ENCODE measurements at places on chromosomes 7 and 10.

GRCh38 chr7:89072081-89072480, 276.5 kb upstream of the TEX47 start:
- DNase-seq: no peak

GRCh38 chr7:90919816-90920215, 323.7 kb downstream of the CDK14 start:
- DNase-seq: no peak

GRCh38 chr10:22301193-22301592, 15.0 kb upstream of the COMMD3 start:
- no peak for DNase-seq

DNA sequence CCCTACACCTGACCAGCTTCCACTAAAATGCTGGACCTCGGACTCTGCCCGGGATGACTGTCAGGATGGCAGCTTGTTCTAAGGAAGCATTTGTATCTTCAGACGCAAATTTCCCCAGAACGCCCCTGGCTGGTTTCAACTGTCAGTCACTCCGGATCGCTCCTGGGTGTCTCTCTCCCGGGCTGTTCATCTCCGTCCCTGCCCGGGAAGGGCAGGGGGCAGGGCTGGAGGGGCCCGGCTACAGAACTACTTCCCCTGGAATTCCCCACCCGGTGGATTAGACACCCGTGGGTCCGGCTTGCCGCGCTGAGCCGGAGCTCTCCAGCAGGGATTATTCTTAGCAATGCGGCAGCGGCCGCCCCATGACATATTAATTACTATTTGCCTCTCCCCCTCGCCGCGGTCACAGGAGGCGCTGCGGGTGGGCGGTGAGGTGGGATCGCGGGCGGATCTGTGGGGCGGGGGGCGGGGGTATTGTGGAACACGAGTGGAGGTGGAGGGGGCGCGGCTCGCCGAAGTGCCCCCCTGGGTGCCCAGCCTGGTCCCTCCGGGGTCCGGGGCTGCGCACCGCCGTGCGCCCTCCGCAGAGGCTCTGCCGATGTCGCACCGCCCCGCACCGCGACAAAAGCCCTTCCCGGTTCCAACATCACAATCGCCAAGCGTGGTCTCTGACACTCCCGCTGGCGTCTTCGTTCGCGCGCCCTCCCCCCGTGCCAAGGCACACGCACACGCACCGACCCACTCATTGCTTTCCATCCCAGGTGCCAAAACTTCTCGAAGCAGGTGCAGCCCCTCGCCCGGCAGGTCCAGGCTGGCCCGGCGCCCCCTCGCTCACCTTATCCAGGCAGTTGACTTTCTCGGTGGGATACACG, 276.1 kb upstream of the NEBL start:
- DNase-seq: no peak

GRCh38 chr7:140448781-140449480, 30.4 kb downstream of the MKRN1 start:
- no peak for DNase-seq

DNA sequence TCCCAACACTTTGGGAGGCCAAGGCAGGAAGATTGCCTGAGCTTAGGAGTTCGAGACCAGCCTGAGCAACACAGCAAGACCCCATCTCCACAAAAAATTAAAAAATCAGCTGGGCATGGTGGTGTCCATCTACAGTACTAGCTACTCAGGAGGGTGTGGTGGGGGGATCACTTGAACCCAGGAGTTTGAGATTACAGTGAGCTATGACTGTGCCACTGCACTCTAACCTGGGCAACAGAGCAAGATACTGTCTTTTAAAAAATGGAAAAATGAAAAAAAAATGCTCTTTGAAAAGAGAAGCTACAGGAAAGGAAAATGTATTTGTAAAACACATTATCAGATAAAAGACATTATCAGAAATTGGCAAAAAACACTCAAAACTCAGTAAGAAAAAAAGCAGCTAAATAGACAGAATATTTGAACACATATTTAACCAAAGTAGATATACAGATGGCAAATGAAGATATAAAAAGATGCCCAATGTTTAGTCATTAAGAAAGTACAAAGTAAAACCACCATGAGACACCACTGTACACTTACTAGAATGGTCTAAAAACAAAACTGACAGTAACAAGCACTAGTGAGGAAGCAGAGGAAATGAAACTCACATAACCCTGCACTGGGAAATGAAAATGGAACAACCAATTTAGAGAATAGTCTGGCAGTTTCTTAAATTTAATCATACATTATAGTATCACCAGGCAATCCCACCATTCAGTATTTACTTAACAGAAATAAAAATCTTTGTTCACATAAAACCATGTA, 40.5 kb downstream of the NRBF2 start:
- DNase-seq: no peak

- no peak for DNase-seq
Observed at GRCh38 chr10:124066126-124066700, 27.2 kb downstream of the CHST15 start.

DNA sequence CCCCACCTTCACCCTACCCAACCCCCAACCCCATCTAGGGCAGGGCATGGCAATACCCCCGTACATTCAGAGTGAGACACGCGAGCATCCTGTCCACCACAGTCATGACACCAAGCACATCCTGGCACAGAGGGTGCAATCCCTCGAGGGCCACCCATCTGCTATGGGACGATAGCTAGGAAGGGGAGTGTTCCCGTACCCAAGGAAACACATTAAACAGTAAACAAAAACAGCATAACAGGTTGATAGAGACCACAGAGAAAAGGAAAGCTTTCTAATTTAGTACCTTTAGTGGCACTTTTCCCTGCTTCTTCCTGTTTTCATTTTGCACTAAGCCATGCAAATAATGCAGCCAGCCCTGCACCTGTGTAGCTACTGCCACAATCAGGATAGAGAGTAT, 2.3 kb upstream of the SMKR1 start:
- no peak for DNase-seq

Measured in stimulated activated CD4-positive, alpha-beta T cell treated with anti-CD3 and anti-CD28 coated beads, TNF-alpha, amount 100 ng/mL, for 24 hours (primary cell).